ENCODE measurements at places on chromosomes 11 and 22. TPM values are rescaled to one million over a fixed set of nuclear protein-coding genes. Genes with fewer than 3 reads are reported as not detected.

Gene OR51F1
- total RNA-seq = not detected

Gene SLC37A2
- 0.16 TPM for total RNA-seq

Gene CRYBB2
- not detected for total RNA-seq

Gene CTSF
- 40.9 TPM for total RNA-seq

Gene MS4A7
- total RNA-seq = not detected

Gene TUBGCP6
- total RNA-seq = 6.1 TPM

Gene DMC1
- total RNA-seq = 1.9 TPM

Gene CCDC116
- 0.06 TPM for total RNA-seq

Gene KRTAP5-10
- total RNA-seq = not detected

Gene BLID
- total RNA-seq = not detected

Gene GLYAT
- total RNA-seq = not detected

Gene MS4A6E
- not detected for total RNA-seq

Gene P4HA3
- total RNA-seq = 50.9 TPM

Gene OR5T3
- total RNA-seq = not detected

Gene OSM
- not detected for total RNA-seq

Gene KCTD14
- 1.6 TPM for total RNA-seq

Gene RFPL2
- total RNA-seq = 0.16 TPM

Gene TYR
- not detected for total RNA-seq

Gene TSPAN18
- 2.3 TPM for total RNA-seq

Gene TLCD5
- 7.9 TPM for total RNA-seq

Measured in A549 treated with Mapracorat at 1 μM for 4 hours (cell line).